ENCODE measurements at places on chromosomes 7 and 10. TPM values are rescaled to one million over a fixed set of nuclear protein-coding genes. Genes with fewer than 3 reads are reported as not detected.

SYT15B gene
- 0.15 TPM for total RNA-seq

DNA sequence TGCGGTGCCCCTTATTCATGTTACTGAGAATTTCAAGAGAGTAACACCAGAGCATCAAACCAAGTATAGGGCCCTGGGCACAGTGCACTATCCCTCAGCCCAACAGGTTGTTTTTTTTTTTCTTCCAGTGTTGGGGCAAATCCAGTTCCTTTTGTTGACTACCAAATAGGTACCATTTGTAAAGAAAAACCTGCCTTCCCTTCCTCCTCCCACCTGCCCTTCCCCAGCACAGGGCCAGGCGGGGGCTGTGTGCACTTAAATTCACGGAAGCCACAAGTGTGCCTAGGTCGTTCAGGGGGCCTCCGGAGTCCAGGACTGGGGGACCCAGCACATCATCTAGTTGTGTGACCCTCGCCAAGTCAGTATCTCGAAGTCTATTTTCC is 595 bp upstream of the SFXN4 start:
- DNase-seq = no peak

INTS1 gene
- 107 TPM for total RNA-seq

GRCh38 chr7:18496341-18496700 is 772 bp downstream of the HDAC9 start:
- no peak for DNase-seq

HTRA1 gene
- total RNA-seq = not detected

- no peak for DNase-seq
Observed at GRCh38 chr10:88617772-88618300, 31.3 kb downstream of the LIPJ start.

ZNF804B gene
- total RNA-seq = not detected

UPK3B gene
- 8.4 TPM for total RNA-seq
